ENCODE measurements at places on chromosomes 2 and 18. TPM values are rescaled to one million over a fixed set of nuclear protein-coding genes. Genes with fewer than 3 reads are reported as not detected.
A peak's percentile ranks its signal among the peaks of the same experiment; 100 is the strongest.

The ABCB11 gene
- not detected for total RNA-seq

The FAM110C gene
- total RNA-seq: 0.78 TPM

The PAX3 gene
- not detected for total RNA-seq

The CDH2 gene
- 0.16 TPM for total RNA-seq

DNA sequence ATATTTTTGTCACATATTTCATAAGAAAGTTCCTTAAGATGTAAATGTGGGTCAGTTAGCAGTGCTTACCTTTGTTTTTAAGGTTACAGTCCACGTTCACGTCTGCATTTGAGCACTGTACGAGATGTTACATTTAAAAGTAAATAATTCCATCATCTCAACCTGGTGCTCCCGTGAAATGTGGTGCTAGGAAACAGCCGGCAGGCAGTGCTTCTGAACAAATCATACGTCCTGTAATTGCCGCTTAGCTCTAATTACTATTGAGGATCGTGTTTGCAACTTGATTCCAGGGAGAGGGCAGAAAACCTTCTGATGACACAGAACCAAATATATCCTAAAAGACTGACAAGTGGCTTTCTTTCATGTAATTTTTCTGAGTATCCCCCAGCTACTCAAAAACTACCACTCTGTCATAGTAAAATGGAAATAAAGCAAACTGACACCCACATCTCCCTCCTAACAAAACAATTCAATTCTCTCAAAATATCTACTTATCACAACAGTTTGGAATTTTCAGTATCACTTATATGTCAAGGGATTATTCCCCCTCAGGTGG, 297.8 kb upstream of the SESTD1 start:
- no peak for DNase-seq
- no peaks in the 10 kb centered on the region for H3K4me1 ChIP-seq
- H3K36me3 ChIP-seq: no peaks in the 10 kb centered on the region
- H3K27ac ChIP-seq: no peak overlapping the region
- H3K4me3 ChIP-seq: no peak overlapping the region

DNA sequence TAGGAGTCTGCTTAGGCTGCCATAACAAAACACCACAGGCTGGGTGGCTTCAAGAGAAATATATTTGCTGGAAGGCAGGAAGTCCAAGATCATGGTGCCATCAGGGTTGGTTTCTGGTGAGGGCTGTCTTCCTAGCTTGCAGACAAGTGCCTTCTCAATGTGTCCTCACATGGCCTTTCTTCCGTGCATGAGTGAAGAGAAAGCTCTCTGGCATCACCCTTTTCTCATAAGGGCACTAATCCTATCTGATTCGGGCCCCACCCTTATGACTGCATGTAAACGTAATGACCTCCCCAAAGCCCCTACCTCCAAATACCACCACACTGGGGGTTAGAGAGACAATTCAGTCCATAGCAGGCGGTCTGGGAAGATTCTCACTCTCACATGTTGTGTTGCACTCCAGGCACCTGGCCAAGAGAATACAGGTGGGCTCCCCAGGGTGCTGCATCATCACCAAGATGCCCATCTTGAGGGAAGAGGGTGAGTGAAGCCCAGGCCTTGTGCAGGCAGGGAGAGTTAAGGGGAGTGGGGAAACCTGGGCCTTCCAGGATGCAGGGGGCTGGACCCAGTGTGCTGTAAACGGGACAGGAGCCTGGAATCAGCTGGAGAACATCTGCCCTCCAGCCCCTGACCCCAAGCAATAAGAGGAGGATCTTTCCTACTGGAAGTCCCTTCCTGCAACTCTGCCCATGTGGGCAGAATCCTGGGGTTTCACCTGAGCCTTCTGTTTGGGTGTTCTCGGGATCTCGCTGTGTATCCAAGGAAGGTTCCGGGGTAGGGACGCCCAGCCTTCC, 10.2 kb downstream of the CATIP start:
- peak overlapping the region; percentile 66 for H3K4me3 ChIP-seq
- H3K36me3 ChIP-seq: no peaks in the 10 kb centered on the region
- peaks cover 42% of the 10 kb centered on the region for H3K27me3 ChIP-seq
- no peak for DNase-seq
- H3K4me1 ChIP-seq: peaks cover 7% of the 10 kb centered on the region
- H3K27ac ChIP-seq: no peak overlapping the region

DNA sequence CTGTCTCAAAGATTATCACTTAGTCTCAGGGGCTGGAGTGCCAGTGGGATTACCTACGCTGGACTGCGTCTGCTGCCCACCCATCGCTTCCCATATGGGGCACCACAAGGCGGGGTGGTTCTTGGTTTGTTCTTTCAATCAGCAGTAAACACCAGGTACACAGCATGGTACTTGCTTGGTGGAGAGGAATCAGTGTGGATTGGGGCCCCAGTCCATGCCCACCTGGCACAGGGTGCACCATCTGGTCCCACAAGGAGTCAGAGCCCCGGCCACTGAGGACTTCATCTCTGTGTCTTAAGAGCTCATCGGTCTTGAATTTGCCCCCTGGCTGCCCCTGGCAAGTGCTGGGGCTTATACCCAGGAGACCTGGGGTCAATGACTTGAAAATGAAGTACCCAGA, 96.2 kb downstream of the GLI2 start:
- no peaks in the 10 kb centered on the region for H3K36me3 ChIP-seq
- no peak overlapping the region for H3K4me3 ChIP-seq
- DNase-seq: no peak

DNA sequence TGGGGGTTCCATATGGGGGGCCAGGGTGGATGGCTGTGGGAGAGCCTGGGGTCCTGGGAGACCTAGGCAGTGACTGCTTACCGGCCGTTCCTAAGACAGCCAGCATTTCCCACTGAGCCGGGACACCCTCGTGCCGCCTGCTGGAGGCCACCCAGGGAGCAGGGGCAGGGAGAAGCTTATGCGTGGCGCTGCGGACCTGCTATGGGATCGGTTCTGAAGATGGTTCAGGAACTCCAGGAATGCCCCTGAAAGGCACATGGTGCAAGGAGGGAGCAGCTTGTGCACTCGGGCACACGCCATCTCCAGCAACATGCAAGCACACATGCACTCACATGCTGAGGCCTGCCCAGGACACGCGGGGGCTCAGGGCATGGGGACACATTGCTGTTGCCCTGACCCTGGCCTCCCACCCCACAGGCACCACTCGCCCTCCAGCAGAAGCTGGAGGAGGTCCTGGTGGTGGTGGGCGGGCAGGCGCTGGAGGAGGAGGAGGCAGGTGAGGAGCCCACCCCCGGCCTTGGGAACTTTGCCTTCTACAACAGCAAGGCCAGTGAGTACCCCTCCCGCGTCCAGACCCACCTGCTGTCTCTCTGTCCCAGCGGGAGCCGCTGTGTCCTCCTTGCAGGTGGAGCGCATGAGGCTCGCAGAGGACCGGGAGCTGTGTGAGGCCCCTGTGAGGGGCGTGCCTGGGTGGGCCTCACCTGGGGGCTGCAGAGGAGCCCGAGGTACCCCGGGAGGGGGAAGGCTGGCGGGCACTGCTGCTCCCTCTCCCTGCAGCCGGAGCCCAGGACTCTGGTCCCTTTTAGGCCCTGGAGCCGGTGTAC, 4.1 kb downstream of the KLHL30 start:
- H3K27ac ChIP-seq: no peak overlapping the region
- no peak for DNase-seq
- no peaks in the 10 kb centered on the region for H3K36me3 ChIP-seq
- H3K4me3 ChIP-seq: no peak overlapping the region

- DNase-seq: no peak
- H3K4me1 ChIP-seq: no peaks in the 10 kb centered on the region
- no peak overlapping the region for H3K4me3 ChIP-seq
- H3K27ac ChIP-seq: no peak overlapping the region
- peaks cover 6% of the 10 kb centered on the region for H3K36me3 ChIP-seq
Observed at GRCh38 chr2:8086796-8087479, 594.9 kb upstream of the ID2 start.

- no peak for DNase-seq
- H3K4me3 ChIP-seq: peak overlapping the region; percentile 16
- H3K36me3 ChIP-seq: peaks cover 49% of the 10 kb centered on the region
- H3K4me1 ChIP-seq: peaks cover 48% of the 10 kb centered on the region
- H3K27me3 ChIP-seq: no peaks in the 10 kb centered on the region
- H3K27ac ChIP-seq: peak overlapping the region; percentile 79
Observed at GRCh38 chr2:102434655-102435381, 11.9 kb downstream of the IL18RAP start.

DNA sequence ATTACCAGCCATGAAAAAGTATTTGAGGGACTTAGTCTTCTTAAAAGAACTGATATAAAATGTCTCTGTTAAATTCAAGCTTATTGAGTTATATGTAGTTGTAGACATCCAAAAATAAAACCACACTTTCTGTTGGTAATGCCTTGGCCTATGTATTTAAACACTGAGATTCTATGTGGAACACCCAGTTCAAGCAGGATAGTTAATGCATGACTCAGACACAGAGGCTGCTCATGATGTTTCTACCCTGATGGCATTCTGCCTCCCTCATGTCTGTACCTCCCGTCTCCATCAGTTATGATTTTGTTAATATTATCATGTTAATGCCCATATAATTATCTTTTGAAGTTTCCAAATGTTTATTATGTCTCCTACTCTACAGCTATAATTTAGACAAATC, 164.5 kb downstream of the XIRP2 start:
- H3K4me1 ChIP-seq: no peaks in the 10 kb centered on the region
- no peak for DNase-seq
- no peak overlapping the region for H3K27ac ChIP-seq
- H3K36me3 ChIP-seq: no peaks in the 10 kb centered on the region
- no peaks in the 10 kb centered on the region for H3K27me3 ChIP-seq

GRCh38 chr2:66684289-66684688, 249.4 kb downstream of the MEIS1 start:
- no peaks in the 10 kb centered on the region for H3K36me3 ChIP-seq
- no peak for DNase-seq
- H3K27me3 ChIP-seq: no peaks in the 10 kb centered on the region
- no peak overlapping the region for H3K4me3 ChIP-seq
- H3K4me1 ChIP-seq: no peaks in the 10 kb centered on the region

- peaks cover 9% of the 10 kb centered on the region for H3K27me3 ChIP-seq
- H3K4me1 ChIP-seq: no peaks in the 10 kb centered on the region
- H3K4me3 ChIP-seq: no peak overlapping the region
- no peaks in the 10 kb centered on the region for H3K36me3 ChIP-seq
- H3K27ac ChIP-seq: no peak overlapping the region
Observed at GRCh38 chr2:71526975-71527374, 73.6 kb downstream of the DYSF start.

- no peak overlapping the region for H3K27ac ChIP-seq
- no peak overlapping the region for H3K4me3 ChIP-seq
- DNase-seq: peak; percentile 23
- H3K27me3 ChIP-seq: peaks cover 7% of the 10 kb centered on the region
Observed at GRCh38 chr2:74250189-74250631, 51.8 kb downstream of the MTHFD2 start.

GRCh38 chr2:231364961-231365810, 30.3 kb upstream of the B3GNT7 start:
- H3K36me3 ChIP-seq: no peaks in the 10 kb centered on the region
- H3K4me1 ChIP-seq: peaks cover 10% of the 10 kb centered on the region
- no peak overlapping the region for H3K27ac ChIP-seq
- no peaks in the 10 kb centered on the region for H3K27me3 ChIP-seq

GRCh38 chr2:166017208-166017607, 63.6 kb upstream of the TTC21B start:
- H3K27ac ChIP-seq: no peak overlapping the region
- H3K36me3 ChIP-seq: no peaks in the 10 kb centered on the region
- H3K27me3 ChIP-seq: no peaks in the 10 kb centered on the region

GRCh38 chr2:215454519-215455246, 18.8 kb upstream of the FN1 start:
- DNase-seq: no peak
- H3K27me3 ChIP-seq: peaks cover 24% of the 10 kb centered on the region
- no peaks in the 10 kb centered on the region for H3K36me3 ChIP-seq
- no peaks in the 10 kb centered on the region for H3K4me1 ChIP-seq
- no peak overlapping the region for H3K27ac ChIP-seq

All from activated T-helper 1 cell treated with anti-CD3 and anti-CD28 coated beads, Interleukin-12 subunit alpha, Interleukin-12 subunit beta, Interleukin-2, Interleukin-4 antibody, amounts not matched to agents 30 ng/mL and 10 ng/mL and 1 ng/mL, durations not matched to agents 14 hours and 24 hours and 36 hours (primary cell).